Spinal cord (tissue), 10 donors: ENCODE measurements at places on chromosomes 13 and 19. TPM values are rescaled to one million over a fixed set of nuclear protein-coding genes. Genes with fewer than 3 reads are reported as not detected.

GRCh38 chr13:90868321-90868920 lies 479.1 kb upstream of the MIR17HG start:
- DNase-seq, result peak; percentile 19

- DNase-seq, result peak; percentile 46
Observed at GRCh38 chr13:40345654-40346372, 320.6 kb downstream of the FOXO1 start.

DNA sequence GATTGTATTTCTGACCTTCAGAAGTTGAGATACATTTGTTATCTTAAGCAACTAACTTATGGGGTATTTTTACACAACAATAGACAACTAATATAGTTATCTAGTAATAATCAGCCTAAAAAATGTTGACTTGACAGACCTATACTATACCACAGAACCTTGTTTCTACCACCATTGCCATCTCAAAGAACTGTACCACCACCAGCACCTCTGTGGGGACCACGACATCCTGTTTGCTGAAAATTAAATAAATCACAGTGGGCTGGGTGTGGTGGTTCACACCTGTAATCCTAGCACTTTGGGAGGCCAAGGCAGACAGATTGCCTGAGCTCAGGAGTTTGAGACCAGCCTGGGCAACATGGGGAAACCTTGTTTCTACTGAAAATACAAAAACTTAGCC lies 24.0 kb downstream of the TSKS start:
- DNase-seq, result no peak

GRCh38 chr19:33518541-33518940 lies 3.0 kb downstream of the PEPD start:
- no peak for DNase-seq

GRCh38 chr19:16594681-16595091 lies 22.5 kb upstream of the SLC35E1 start:
- no peak for DNase-seq

GRCh38 chr13:87821512-87821911 lies 150.3 kb downstream of the SLITRK5 start:
- no peak for DNase-seq

DNA sequence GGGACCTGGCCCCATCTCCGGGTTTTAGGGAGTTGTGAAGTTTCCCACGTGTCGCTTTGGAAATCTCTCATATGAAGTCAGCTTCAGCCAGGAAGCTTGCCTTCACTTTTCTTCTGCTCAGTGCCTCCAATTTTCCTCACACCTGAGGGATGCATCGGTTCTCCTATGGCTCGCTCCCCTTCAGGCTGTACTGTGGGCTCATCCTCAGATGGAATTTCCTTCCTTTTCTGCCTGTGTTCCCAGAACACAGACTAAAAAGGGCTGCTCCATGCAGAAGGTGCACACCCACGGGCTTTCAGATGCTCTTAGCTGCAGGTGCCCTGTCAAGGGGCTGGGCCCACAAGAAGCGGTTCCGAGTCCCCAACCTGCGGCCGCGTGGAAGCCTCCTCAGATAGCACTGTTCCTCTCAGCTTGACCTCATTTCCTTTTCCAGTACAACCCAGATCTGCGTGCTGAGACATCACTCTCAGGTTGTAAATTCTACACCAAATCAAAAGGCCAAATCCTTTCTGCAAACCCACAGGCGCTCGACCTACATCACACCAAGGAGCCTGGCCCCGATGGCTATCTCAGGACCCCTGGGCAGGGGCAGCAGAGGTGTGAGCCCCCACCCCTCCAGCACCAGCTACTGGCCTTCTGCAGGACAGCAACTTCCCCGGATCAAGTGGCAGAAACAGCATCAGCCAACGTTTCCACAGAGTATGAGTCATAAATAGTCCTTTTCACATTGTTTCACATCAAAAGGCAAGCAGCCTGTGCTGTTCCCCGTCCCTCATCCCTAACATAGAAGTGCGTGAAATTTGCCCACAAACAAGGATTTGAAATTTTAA lies 275.9 kb downstream of the ZNF536 start:
- no peak for DNase-seq

DNA sequence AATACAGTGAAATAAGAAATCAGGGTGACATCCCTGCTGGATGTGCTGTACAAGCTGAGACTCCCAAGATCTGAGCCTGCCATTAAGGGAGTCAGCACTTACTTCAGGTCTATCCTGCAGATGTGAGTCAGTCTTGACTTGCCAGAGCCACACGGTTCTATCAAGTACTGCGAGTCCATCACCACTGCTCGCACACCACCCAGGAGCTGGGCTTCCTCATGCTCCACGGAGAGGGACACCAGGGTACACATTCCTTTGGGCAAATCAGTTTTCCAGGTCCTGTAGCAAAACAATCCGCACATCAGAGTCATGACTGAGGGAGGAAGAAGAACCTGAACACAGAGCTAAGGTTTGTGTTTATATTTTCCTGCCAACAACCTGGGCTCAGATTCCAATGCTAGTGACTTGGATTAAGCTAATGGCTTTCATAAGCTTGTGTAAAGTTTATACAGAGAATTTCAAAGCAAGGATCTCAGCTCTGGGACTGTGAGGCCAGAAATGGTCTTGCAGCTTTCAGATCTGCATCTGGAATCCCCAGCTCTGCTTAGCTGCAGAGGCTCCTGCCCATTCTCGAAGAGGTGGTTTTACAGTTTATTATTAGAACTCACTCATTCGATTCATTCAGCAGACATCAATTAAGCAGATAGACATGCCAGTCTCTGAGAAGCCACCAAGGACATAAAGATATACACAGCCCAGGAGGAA lies 90.6 kb downstream of the KL start:
- no peak for DNase-seq

DNA sequence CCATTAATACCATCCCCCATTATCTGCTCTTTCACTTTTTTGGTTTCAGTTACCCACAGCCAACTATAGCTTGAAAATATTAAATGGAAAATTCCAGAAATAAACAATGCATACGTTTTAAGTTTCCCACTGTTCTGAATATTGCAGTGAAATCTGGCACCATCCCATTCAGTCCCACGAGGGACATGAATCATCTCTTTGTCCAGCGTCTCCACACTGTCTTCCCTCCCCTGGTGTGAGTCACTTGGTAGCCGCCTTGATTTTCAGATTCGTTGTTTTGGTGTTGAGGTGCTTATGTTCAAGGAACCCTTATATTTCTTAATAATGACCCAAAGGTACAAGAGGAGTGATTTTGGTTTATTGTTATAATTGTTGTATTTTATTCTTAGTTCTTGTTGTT lies 246.1 kb downstream of the DCT start:
- DNase-seq, result no peak

DNA sequence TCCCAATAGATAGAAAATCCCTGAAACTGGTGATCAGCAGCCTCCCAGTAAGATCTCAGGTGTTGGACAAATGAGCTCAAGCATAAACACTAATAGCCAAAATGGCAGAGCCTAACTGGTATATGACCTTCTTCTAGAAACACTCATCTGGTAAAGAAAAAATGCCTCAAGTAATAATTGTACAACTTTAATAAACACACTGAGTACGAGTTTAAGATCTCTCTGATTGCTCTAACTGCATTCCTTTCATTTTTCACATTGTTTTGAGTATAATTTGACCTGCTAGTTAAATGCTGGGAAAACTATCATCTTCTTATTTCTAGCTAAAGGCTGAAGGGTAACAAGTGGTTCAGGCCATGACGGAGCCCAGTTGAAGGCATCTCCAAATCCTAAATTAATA lies 2009.5 kb upstream of the PCDH20 start:
- DNase-seq, result no peak

GRCh38 chr13:47332149-47332548 lies 435.3 kb upstream of the HTR2A start:
- no peak for DNase-seq

DNA sequence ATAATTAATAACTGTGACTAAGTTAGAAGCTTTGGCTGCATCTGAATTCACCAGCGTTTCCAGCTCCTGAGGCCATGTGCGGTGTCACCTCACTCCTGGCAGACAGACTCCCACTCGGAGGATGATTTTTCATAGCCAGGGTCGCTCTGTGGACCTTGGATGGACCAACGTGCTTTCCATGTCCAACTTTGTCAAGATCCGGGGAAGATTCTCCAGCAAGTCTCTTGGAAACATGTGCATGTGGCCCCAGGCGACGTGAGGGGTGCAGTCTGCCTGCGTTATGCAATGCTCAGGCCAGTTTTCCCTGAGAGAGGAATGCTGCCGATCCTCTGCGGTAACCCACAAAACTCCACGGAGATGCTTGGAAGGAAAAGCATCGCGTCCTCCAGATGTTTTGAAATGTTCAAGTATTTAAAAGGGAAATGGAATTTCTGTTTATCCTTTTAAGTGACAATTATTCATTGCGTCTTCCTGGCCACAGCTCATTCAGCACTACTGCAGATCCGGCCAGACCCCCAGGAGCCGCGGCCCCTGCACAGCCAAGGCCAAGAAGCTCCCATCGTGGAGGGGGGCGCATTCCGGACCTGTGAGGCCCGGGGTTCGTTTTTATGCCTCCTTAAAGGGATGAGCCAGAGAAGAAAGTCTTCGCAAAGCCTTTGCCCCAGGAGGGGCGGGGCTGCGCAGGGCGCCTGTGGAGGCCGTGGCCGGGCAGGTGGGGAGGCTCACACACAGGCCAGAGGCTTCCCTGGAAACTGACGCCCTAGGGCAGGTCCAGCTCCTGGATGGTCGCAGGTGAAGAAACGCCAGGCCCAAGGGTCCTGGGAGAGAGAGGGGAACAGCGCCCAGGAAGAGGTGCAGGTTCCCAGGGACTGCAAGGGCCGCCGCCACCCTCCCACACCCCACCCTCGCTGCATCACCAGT lies 46.0 kb downstream of the C13orf46 start:
- no peak for DNase-seq

- DNase-seq, result no peak
Observed at GRCh38 chr13:94239135-94239534, 240.3 kb downstream of the DCT start.

ELSPBP1 gene
- not detected for total RNA-seq

HS6ST3 gene
- total RNA-seq, result 36.2 TPM
